Fibroblast of the conjunctiva (primary cell): ENCODE measurements at places on chromosomes 11 and 22.

DNA sequence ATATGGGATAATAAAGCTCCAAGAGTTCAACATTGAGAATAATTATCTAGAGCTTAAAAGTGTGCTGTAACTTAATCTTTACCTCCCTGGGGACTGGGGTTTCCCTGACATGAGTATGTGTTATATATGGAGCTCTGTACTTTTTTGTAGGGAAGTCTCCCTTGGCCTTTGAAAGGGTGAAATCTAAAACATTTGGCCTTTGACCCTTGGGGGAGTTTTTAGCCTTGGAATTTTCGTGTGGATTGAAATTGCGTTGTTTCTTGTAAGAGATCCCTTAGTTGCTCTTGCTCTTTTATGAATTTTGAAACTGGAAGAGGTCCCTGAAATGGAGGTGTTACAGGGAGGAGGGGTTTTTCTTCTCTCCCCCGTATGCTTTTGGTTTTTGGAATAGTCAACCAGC lies 450.0 kb downstream of the NELL1 start:
- DNase-seq, result no peak

- no peak for DNase-seq
These were observed 30.0 kb upstream of the SEZ6L start for GRCh38 chr22:26139310-26139709.

GRCh38 chr11:85266646-85267045 lies 360.5 kb downstream of the DLG2 start:
- DNase-seq, result no peak

DNA sequence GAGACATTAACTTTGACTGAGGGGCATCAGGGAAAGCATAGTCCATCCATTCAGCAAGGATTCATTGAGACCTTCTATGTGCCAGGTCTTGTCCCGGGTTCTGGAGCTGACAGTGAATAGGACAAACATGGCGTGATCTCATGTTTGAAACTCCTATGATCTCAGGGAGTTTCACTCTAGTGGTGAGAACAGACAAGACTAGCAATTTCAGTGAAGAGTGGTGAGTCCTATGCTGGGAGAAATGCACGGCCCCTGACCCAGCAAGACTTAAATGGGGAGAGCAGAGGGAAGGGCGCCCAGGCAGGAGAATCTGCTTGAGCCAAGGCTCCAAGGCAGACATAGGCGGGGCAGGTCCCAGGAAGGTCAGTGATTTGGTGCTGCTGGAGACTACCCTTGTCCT lies 155.7 kb downstream of the CEP164 start:
- DNase-seq, result no peak

- no peak for DNase-seq
These were observed 48.2 kb downstream of the HIRA start for GRCh38 chr22:19383292-19383691.

DNA sequence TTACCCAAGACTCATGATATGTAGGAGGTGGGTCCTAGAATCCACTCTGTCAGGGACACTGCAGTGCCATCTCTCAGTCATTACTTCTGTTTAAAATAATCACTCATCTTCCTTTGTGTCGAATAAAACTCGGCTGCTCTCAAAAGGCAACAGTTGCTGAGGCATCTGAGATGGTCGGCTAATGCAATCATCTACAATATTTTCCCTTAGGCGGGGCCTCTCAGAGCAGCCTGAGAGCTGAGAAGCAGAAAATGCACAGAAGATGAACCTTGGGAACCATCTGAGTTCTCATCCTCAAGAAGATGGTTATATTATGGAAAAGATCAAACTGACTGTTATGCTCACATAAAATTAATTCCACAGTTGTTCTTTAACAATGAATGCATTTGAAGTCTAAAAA lies 1518.2 kb upstream of the TENM4 start:
- peak; percentile 47 for DNase-seq

GRCh38 chr11:126968915-126969314 lies 31.7 kb downstream of the KIRREL3 start:
- DNase-seq, result no peak

DNA sequence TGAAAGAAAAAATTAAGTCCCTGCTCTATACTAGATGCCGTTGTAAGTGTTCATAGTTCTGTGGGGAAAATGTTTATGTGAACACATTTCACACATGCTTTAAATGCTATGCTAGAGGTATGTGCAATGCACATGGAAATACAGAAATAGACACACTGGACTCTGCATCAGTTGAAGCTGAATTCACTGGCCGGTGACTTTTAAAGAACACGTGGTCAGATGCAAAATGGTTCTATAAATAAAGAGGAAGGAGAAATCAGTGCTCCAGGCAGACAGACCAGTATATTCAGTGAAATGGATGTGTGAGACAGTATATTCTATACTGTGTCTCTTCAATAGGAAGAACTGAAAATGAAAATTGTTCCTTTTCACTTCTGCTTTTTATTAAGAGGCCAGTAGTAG lies 29.9 kb downstream of the TRPC6 start:
- DNase-seq, result no peak

DNA sequence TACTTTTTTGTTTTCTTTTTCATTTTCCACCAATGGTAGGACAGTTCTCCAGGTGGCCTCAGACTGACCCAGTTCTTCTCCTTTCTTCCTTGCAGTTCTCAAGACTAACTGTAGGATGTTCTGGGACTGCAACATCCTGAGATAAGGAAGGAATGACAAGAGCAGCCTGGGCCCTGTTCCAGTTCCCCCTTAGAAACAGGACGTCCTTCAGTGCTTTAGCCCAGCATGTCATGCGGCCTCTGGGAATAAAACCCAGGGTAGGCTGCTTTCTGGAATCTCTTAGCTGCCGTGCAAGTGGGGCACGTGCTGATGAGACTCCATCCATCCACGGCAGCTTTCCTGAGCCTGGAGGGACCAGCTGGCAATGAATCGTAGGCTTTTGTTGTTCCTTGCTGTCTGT lies 24.0 kb upstream of the CADM1 start:
- DNase-seq, result no peak

- no peak for DNase-seq
These were observed 15.4 kb downstream of the RRP8 start for GRCh38 chr11:6588018-6588417.

DNA sequence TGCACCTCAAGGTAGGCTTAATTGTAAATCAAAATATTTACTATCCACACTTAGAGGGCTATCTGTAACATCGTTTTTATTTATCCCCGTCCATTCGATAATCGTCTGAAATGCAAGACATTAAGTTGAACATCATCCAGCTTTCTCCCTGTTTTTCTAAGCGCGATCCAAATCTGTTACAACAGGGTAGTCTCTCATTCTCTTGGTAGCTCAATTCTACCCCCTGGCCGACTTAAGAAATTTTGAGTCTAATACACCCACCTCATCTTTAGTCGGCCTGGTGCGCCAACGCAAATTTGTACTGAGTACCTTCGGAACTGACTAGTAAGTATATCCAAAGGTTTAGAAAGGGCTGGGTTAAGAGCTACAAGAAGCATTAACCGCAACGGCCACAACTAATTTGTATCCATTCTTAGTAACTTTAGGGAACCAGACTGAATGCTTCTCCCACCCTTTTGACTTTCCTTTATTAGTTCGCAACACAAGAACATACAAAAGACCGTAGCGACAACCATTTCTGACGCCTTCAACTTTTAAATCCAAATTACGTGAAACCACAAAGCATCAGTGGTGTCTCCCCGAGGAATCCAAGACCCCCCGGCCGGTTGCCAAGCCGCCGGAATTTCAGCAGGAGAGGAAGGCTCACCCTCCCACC lies 1.0 kb upstream of the ZNF143 start:
- DNase-seq, result peak; percentile 56

- DNase-seq, result no peak
These were observed 124.2 kb upstream of the TBCEL start for GRCh38 chr11:120899720-120900119.

- no peak for DNase-seq
These were observed 61.9 kb downstream of the ARHGEF12 start for GRCh38 chr11:120398132-120398531.

- DNase-seq, result no peak
These were observed 58.4 kb downstream of the MED15 start for GRCh38 chr22:20565761-20566160.

- DNase-seq, result no peak
These were observed 7.8 kb downstream of the UCP2 start for GRCh38 chr11:73974604-73975478.

DNA sequence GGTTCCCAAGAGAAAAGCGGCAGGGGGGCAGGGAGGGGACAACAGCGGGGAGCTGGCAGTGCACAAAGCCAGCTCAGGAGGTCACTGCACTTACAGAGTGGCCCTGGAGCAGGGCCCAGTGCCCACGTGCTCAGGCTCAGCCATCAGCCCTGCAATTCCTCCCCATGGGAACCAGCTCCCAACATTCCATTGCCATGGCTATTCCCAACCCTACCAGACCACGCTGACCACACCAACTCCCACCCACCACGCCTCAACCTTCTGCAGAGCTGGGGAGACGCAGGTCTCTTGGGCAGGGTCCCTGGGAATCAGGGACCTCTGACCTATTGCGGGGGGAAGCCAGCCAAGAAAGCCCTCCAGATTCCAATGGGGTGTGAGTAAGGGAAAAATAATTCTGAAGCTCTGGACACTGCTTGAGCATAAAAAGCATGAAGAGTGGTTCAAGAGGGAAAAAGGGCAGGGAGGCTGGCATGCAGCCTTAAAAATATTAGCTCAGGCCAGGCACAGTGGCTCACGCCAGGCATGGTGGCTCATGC lies 38.3 kb upstream of the TFIP11 start:
- no peak for DNase-seq

DNA sequence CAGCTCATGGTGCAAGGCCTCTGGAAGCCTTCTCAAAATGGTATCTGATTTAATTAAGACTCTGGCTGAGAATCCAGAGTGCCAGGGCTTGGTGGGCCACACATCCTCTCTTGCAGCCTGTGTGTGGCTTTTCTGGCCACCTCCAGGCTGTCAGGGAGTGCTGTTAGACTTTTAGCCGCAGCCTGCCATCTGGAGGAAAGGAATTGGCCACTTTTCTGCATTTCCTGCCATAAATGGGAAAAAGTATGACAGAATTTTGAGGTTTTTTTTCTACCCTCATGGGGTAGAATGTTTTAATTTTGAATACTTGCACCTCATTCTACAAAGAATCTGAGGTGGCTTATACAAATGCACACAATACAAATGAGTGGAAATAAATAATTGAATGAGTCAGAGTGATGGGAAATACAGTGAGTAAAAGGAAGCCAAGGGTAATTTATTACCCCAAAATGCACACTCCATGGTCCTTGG lies 218.4 kb downstream of the ADAMTS15 start:
- DNase-seq, result no peak

- no peak for DNase-seq
These were observed 4.3 kb downstream of the INCENP start for GRCh38 chr11:62127941-62128770.

- DNase-seq, result no peak
These were observed 58.7 kb downstream of the DENND5A start for GRCh38 chr11:9206496-9206895.

DNA sequence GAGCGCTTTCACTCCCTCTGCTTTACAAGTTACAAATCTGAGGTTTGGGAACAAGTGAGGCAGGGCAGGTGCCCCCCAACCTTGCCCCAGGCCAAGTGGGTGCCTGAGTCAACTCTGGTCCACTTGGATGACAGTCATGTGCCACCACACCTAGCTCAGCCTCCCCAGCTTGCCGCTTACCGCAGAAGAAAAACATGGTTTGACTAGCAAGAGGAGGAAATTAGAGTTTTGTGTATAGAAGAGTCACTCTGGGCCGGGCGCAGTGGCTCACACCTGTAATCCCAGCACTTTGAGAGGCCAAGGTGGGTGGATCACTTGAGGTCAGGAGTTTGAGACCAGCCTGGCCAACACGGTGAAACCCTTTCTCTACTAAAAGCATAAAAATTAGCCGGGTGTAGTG lies 27.7 kb upstream of the CHKA start:
- no peak for DNase-seq

GRCh38 chr11:125452125-125452470 lies 44.0 kb downstream of the FEZ1 start:
- DNase-seq, result no peak

DNA sequence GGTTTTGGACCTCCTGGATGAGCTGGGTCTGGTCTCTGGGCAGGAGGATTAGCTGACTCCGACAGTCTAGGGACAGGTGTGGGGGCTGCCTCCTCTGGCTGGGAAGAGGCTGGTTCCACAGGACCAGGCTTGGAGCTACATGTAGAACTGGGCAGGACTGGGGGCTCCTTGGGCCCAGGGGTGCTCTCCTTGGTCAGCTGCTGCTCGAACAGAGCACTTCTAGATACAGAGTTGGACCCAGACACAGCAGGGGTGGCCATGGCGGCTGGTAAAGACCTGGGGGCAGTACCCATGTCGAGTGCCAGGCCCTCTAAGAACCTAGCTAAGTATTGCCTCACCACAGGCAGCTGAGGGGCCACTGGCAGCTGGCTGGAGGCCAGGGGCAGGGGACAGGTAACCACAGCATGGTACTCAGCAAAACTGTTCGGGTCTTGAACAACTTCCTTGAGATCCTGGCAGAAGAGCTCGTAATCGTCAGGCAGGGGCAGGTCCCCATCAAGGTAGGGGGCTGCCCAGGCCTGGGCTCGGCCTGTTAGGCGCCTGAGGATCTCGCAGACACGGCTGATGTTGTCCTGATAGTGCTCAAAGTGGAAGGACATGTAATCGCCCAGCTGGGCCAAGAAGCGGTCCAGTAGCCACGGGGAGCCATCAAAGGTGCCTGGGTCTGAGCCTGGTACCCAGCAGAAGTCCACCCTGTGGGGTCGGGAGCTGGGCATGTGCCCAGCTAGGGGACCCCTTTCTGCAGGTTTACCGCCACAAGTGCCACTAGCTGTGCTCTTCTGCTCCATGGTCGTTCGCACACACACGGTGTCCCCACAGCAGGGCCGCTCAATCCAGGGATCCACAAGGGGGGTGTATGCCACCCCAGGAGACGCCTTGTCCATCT lies 3.1 kb downstream of the GNB1L start:
- DNase-seq, result no peak

DNA sequence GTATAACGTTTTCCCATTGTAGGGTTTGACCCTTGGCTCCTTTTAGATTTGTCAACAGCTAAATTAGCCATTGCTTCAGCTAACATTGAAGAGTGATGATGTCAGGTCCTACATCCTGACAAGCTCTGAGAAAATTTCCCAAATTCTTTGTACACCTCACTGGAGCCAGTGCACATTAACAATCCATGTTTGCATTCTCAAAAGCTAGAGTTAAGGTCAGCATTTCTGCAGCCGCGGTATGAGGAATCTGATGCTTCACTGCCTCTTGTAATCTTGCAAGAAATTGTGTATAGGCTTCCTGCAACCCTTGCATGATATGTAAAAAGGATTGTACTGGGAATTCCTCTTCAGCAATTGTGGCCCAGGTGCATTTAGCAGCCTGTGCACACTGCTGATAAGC lies 33.1 kb upstream of the NCAM1 start:
- no peak for DNase-seq

GRCh38 chr11:109728056-109728455 lies 306.1 kb downstream of the C11orf87 start:
- no peak for DNase-seq

- no peak for DNase-seq
These were observed 146.5 kb downstream of the OPCML start for GRCh38 chr11:133385781-133386180.

- DNase-seq, result no peak
These were observed 2.5 kb upstream of the EIF4ENIF1 start for GRCh38 chr22:31492151-31492550.

DNA sequence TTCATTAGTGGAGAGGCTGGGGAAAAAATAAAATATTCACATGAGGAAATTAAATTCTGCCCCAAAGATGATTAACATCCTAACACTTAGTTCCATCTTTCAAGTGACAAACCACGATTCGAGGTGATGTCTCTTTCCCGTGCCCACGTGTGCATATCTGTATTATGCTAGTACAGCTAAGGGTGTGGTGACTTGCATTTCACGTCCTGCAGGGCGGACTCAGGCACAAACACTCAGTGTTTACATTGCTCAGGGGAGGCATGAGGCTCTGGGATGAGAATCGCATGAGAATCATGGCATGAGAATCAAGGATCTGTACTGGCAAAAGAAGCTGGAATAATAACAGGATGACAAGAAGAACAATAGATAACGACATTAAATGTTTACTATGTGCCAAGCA lies 179.4 kb downstream of the NTM start:
- DNase-seq, result no peak
